ENCODE measurements at places on chromosomes 3 and 15.

- DNase-seq = no peak
Observed at GRCh38 chr3:149016669-149017541, 25.6 kb downstream of the GYG1 start.

DNA sequence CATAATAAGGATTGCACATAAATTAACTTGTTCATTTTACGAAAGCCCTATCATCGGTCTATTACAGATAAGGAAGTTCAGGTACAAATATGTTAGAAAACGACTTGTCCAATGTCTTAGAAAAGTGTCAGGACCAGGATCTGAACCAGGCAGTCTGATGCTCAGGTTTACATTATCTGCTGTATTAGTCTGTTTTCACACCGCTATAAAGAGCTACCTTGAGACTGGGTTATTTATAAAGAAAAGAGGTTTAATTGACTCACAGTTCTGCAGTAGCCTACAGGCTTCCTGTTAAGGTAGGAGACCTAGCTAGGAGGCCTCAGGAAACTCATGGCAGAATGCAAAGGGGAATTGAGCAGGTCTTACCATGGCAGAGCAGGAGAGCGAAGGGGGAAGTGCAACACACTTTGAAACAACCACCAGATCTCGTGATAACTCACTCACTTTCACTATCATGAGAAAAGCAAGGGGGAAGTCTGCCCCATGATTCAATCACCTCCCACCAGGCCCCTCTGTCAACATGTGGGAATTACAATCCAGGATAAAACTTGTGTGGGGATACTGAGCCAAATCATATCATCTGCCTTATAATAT is 45.8 kb upstream of the GOLIM4 start:
- DNase-seq = no peak

DNA sequence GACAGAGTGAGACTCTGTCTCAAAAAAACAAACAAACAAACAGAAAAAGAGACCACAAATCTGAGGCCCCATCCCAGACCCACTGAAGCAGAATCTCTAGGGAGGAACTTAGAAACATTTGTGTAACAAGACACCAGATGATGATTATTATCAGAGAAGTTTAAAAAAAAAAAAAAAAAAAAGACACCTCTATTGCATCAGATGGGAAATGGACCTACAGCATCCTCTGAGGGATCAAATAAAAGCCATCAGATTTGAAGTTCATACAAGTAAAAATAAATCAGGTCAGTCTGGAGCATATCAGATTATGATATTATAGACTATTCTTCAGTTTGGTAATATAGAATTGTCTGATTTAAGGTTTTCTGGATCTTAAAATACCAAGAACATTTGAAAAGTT is 21.9 kb upstream of the LIPC start:
- DNase-seq = no peak

DNA sequence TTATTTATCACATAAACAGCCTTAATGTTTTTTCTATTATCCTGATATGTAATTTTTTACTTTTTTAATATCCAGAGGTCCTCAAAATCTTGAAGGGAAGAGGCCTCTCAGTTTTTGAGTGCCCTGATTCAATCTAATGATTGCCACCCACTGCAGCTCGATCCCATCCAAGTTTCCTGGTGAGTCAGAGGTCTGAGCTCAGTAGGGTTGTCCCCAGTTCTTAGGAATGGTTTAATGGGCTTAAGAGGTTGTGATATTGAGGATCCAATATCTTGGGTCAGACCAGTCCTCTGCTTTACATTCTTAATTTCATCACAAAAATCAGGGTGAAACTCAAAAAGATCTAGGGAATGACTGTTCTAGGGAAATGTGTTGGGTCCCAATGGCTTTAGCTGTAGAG is 238.5 kb downstream of the NSUN3 start:
- DNase-seq = no peak

DNA sequence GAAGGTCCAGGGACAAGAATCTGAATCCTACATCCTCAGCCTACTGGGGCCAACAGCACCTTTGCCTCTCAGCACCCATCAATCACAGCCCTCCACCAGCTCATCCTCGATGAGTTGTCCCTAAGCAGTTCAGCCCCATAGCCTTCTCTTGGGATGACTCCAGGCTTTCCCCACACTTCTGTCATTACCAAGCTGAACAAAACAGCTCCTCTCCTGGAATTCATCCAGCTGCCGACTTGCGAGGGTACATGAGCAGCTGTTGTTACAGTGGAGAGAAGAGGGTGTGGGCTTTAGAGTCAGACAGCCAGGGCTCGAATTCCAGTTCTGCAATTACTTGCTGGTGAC is 69.0 kb upstream of the THBS1 start:
- DNase-seq = no peak
